ENCODE measurements at places on chromosomes 1 and 21.

- no peak for DNase-seq
Measured at GRCh38 chr1:99784809-99785255, 18.4 kb upstream of the FRRS1 start.

- no peak for DNase-seq
Measured at GRCh38 chr1:172238965-172239364, 181.5 kb upstream of the C1orf105 start.

DNA sequence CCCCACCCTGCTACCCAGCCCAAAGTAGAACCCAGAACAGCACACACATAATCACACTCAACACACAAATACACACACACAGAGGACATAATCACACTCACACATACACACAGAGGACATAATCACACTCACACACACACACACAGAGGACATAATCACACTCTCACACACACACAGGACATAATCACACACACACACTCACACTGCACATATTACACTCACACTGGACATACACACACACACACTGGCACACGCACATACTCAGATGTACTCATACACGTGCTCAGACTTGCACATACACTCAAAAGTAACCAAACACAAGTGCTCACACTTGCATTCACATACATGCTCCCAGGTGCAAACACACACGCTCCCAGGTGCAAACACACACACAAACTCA lies 54.3 kb upstream of the CAMK1G start:
- no peak for DNase-seq

GRCh38 chr1:154434346-154435085 lies 29.4 kb downstream of the IL6R start:
- no peak for DNase-seq

GRCh38 chr1:156026588-156026987 lies 5.8 kb upstream of the SSR2 start:
- no peak for DNase-seq

- no peak for DNase-seq
Measured at GRCh38 chr1:30538226-30538992, 185.0 kb downstream of the MATN1 start.

- DNase-seq = no peak
Measured at GRCh38 chr1:168842306-168842705, 113.3 kb upstream of the DPT start.

- no peak for DNase-seq
Measured at GRCh38 chr21:32909393-32909792, 116.3 kb upstream of the OLIG2 start.

- no peak for DNase-seq
Measured at GRCh38 chr1:96306809-96307560, 414.6 kb upstream of the PTBP2 start.

DNA sequence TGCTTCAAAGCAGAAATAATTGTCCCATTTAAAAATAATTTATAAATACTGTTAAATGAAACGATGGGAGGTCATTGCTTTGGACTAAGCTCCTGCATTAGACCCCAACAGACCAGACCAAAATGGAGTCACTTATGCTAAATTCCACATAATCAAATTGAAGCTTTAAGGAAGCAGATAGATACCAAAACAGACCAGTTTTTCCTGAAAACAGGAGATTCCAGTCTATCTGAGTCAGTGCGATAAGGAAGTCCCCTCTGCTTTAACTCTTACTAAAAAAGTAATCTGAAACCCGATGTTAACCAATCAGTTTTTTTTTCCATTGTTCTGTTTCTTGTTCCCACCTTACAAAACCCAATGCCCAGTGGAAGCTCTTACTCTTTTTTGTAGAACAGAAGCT lies 16.2 kb upstream of the DNASE2B start:
- DNase-seq = no peak

DNA sequence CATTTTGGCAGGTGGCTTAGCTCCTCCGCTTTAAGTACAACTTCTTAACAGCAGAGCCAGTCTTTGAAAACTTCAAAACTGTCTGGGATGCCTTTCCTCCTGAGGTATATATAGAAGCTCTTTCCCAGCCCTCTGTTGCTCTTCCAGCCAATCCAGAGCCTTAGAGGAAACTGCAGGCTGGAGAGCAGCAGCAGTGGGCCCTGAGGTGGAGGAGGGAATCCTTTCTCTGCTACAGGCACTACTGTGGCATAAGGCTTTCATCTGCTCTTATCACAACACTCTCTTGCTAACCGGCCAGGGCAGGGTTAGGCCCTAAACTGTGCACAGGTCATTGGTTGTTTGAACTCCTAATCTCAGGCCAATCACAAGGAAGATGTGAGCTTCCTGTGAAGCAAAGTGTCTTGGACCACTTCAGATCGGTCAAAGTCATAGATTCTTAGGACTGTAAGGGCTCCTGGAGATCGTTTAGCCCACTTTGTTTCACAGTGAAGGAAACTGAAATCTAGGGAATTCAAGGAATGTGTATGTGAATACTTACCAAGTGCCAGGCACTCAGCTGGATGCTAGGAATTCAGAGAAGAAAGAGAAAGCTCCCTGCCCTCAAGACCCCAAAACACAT lies at the start of gene RGS5:
Gene RGS5, minus strand, starts transcription at position 84 of the 619 bp plus-strand sequence. Its CDS starts 81 bp downstream, at position 3.
- no peak for DNase-seq

- no peak for DNase-seq
Measured at GRCh38 chr1:196071447-196071846, 536.8 kb downstream of the KCNT2 start.

GRCh38 chr1:234600418-234601281 lies 9.3 kb downstream of the IRF2BP2 start:
- no peak for DNase-seq
